ENCODE measurements at places on chromosomes 13 and 19.

DNA sequence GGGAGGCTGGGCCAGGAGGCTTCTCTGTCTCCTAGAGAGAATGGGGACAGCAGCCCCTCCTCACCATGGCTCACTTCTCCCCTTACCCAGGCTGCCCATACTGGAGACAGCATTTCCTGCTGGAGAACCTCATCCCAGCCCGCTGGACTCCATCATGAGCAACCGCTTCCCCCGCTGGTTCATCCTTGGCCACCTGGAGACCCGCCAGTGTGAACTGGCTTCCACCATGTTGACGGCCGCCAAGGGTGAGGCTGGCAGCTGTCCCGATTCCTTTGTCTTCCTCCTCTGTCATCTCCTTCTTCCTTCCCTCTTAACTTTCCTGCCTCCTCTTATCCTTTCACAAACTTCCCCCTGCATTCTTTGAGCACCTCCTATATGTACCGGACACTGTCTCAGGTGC lies 28.0 kb downstream of the ZSWIM4 start:
- DNase-seq: no peak
- H3K36me3 ChIP-seq: no peaks in the 10 kb centered on the region
- no peaks in the 10 kb centered on the region for H3K27me3 ChIP-seq
- no peak overlapping the region for H3K4me3 ChIP-seq

GRCh38 chr19:16736709-16737108 lies 17.1 kb downstream of the NWD1 start:
- no peak overlapping the region for H3K4me3 ChIP-seq
- no peak for DNase-seq
- H3K27ac ChIP-seq: no peak overlapping the region
- no peaks in the 10 kb centered on the region for H3K27me3 ChIP-seq
- H3K4me1 ChIP-seq: no peaks in the 10 kb centered on the region

- no peak for DNase-seq
- H3K27me3 ChIP-seq: no peaks in the 10 kb centered on the region
- no peak overlapping the region for H3K27ac ChIP-seq
- H3K4me1 ChIP-seq: no peaks in the 10 kb centered on the region
- H3K36me3 ChIP-seq: no peaks in the 10 kb centered on the region
Measured at GRCh38 chr13:72205773-72206172, 338.8 kb upstream of the DACH1 start.

GRCh38 chr19:38394488-38394887 lies 6.0 kb downstream of the SPRED3 start:
- H3K36me3 ChIP-seq: no peaks in the 10 kb centered on the region
- no peak for DNase-seq
- H3K4me1 ChIP-seq: no peaks in the 10 kb centered on the region

- DNase-seq: no peak
- H3K36me3 ChIP-seq: no peaks in the 10 kb centered on the region
- H3K27ac ChIP-seq: no peak overlapping the region
- H3K27me3 ChIP-seq: no peaks in the 10 kb centered on the region
- no peak overlapping the region for H3K4me3 ChIP-seq
- H3K4me1 ChIP-seq: no peaks in the 10 kb centered on the region
Measured at GRCh38 chr13:46479691-46480090, 73.3 kb upstream of the LRCH1 start.

- no peak overlapping the region for H3K4me3 ChIP-seq
- no peaks in the 10 kb centered on the region for H3K4me1 ChIP-seq
- H3K27me3 ChIP-seq: no peaks in the 10 kb centered on the region
- no peak overlapping the region for H3K27ac ChIP-seq
- DNase-seq: no peak
Measured at GRCh38 chr19:48745208-48745995, 1.3 kb downstream of the IZUMO1 start.

Measured in breast epithelium (tissue), 4 donors.